ENCODE measurements at places on chromosomes 2 and 18.

DNA sequence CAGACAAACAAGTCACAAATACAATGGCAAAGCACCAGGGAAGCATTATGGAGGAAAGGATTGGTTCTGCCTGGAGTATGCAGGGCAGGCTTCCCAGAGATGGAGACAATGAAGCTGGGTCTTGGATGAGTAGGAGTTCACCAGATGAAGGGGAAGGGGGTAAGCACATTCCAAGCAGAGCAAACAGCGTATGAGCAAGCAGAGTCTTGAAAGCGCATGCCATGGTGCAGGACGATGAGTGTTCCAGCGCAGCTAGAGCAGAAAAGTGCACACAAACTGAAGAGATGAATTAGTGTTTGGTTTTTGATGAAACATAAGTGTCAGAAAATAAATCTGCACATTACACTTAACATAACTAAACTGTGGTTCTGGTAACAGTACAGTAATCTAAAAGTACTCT, 21.6 kb downstream of the MBD2 start:
- no peak for DNase-seq

- no peak for DNase-seq
Measured at GRCh38 chr2:205822579-205822978, 140.3 kb downstream of the NRP2 start.

GRCh38 chr2:197071790-197072436, 145.4 kb upstream of the PGAP1 start:
- DNase-seq: no peak

DNA sequence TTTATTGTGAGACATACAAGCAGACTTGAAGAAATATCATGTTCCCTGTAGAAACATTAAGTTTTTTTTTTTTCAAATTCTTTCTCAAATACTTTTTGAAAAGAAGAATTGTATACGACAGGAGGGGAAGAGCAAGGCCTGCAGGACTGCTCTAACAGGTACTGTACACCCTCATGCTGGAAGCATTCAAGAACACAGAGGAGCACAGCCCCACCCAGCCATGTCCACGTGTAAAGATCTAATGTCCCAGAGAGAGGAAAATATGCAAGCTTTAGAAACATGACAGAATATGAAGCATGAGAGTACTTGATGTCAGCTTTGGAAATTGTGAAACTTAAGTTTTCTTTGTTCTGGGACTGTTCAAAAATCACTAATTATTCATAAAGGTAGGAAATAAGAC, 191.6 kb downstream of the TTC32 start:
- DNase-seq: no peak

GRCh38 chr2:215664847-215665525, 229.1 kb upstream of the FN1 start:
- no peak for DNase-seq

GRCh38 chr2:29817801-29818680, 103.3 kb downstream of the ALK start:
- DNase-seq: no peak

DNA sequence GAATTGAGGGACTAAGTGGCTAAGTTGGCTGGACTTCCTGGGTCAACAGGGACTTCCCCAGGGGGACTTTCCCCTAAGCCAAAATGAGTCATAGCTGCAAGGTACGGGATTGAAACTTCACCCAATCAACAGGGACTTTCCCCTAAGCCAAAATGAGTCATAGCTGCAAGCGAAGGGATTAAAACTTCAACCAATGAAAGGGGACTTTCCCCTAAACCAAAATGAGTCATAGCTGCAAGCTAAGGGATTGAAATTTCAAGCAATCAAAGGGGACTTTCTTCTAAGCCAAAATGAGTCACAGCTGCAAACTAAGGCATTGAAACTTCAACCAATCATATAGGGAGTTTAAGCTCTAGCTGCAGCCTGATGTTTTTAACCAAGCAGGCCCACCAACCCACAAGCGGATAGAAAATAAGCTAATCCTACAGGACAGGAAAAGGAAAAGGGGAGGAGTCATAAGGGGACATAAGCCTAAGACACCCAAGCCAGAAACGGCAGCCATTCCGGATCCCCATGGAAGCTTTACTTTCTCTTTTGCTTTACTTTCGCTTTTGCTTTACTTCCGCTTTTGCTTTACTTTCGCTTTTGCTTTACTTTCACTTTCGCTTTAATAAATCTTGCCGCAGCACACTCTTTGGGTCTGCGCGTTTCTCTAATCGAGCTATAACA, 1375.4 kb upstream of the CELF4 start:
- DNase-seq: peak; percentile 80

DNA sequence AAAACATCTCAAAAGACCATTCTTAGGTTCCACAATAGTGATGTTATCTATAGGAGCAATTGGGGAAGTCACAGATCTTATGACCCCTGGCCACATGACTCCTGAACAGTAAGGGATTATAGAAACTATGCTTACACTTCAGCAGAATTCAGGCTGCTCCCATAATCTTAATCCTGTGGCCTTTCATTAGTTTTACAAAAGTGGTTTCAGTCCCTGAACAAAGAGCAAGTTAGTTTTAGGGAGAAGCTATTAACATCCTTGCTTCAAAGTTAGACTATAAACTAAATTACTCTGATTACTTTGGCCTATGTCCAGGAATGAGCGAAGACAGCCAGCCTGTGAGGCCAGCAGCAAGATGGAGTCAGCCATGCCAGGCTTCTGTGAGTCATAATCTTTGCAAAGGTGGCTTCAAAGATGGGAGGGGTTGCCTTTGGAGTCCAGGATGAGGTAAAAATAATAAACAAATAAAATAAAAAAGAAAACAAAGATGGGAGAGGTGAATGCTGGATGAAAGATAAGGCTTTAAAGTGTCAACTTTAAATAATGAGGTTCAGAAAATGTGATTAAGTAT, 168.7 kb upstream of the NDUFV2 start:
- no peak for DNase-seq

DNA sequence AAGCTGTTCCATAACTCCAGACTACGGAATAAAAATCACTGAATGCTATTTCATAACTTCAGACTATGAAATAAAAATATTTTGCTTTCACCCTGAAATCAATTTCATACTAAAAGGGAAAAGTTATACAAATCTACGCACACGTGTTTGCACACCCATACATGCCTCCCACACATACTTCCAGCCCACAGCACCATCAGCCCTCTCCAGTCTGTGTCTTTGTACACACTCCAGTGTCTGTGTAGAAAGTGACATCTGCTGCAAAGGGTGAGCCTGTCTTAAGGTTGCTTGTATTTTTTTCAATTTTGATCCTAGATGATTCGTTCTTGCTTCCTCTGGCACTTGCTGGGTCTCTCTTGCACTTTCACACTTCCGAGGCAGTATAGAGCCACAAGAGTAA, 53.6 kb downstream of the VIT start:
- no peak for DNase-seq

GRCh38 chr2:219689676-219690628, 62.5 kb downstream of the SLC4A3 start:
- DNase-seq: peak; percentile 5

Measured in central memory CD4-positive, alpha-beta T cell (primary cell).